ENCODE measurements at places on chromosomes 7 and 10.

DNA sequence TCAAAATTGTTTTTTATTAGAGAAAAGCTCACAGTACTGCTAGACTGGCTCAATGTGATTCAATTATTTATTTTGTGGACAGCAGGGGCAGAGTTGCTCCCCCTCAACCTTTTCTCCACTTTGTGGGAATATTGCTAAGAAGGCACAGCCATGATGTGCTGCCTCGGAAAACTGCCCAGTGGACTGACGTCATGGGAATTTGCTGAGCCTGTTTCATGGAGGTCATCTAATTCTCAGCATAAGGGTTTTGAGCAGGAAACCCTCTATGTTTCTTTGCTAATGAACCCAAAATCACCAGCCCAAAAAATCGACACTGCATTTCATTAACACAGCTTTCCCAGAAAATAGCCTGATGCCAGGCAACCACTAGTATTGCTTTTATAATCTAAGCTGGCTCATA is 228.8 kb upstream of the FAM3C start:
- no peak for DNase-seq

GRCh38 chr7:4325732-4326131 is 356.4 kb upstream of the FOXK1 start:
- DNase-seq: no peak

- DNase-seq: no peak
Measured at GRCh38 chr7:91019686-91020385, 244.4 kb upstream of the FZD1 start.

- peak; percentile 11 for DNase-seq
Measured at GRCh38 chr7:120996333-120996987, 7.9 kb downstream of the CPED1 start.

DNA sequence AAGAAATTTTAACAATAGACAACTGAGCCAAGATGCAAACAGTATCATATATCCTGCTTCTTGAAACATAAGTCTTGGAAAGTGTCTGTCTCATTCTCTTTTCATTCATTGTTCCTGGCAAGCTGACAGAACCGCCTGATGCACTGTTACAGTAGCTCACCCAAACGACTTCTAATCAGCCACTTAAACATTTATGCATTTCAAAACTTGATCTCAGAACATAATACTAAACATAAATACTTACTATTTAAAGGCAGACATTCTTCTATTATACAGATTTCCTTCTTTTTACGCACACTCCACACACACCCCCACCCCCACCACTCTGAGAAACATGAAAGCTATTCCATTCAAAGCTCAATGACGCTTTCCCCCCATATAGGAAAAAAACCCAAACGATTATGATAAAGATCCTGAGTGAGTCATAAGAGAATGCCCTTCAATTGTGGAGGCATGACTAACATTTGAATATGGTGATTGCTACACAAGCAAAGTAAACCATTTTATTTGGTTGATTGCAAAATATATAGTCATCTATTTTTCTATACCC is 30.5 kb downstream of the SHTN1 start:
- DNase-seq: peak; percentile 32

- DNase-seq: no peak
Measured at GRCh38 chr10:23457632-23458417, 18.9 kb downstream of the OTUD1 start.

DNA sequence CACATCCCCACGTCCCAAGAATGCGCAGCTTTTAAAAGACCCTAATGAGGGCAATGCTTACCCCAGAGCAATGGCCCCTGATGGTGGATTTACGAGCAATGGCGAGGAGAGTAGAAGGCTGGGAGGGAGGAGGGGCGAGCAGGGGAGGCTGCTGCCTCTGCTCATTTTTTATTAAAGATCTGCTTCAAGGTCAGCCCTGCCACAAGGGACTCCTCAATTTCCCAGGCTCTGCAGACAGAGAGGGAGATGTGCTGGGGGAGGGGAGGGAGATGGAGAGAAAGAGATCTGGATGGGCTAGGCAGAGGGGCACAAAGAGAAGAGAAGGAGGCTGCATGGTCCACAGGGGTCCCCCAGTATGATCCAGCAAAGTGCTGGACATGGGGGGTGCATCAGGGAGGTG is 7.8 kb upstream of the SRRM3 start:
- no peak for DNase-seq
